ENCODE measurements at places on chromosomes 16 and 17.

DNA sequence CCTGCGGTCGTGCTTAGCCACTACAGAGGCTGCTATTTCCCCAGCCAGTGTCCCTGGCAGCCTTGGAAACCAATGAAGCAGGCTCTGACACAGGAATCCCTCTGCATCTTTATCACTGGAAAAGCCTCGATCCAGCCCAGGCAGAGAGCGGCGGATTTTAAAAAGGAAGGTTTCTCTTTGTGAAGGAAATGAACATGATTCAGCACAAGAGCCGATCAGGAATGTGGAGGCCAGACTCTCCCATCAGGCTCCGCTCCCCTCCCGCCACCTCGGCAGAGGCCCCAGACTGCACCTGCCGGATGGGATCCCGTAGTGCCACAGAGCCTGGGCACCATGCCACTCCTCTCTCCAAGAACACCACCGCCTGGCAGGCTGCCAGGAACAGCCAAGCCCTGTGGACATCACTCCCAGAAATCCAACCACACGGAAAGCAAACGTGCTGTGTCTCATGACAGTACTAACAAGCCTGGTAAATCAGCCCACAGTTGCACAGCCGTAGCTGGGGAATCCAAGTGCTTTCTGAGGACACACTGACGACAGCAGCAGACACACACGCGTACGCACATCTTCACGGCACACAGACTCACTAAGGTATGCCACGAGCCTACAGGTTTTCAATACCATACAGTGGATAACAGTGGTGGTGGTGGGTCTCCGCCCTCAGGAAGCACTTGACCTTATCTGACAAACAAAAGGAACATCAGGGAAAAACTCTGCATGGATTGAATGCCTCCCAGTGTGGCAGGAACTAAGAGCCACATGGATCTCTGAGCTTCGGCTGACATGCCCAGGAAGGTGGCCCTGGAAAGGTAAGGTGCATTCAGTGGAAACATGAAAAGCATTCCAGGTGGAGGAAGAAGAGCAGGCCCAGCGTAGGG lies 5.4 kb downstream of the LRRC75A start:
- DNase-seq: peak; percentile 12

DNA sequence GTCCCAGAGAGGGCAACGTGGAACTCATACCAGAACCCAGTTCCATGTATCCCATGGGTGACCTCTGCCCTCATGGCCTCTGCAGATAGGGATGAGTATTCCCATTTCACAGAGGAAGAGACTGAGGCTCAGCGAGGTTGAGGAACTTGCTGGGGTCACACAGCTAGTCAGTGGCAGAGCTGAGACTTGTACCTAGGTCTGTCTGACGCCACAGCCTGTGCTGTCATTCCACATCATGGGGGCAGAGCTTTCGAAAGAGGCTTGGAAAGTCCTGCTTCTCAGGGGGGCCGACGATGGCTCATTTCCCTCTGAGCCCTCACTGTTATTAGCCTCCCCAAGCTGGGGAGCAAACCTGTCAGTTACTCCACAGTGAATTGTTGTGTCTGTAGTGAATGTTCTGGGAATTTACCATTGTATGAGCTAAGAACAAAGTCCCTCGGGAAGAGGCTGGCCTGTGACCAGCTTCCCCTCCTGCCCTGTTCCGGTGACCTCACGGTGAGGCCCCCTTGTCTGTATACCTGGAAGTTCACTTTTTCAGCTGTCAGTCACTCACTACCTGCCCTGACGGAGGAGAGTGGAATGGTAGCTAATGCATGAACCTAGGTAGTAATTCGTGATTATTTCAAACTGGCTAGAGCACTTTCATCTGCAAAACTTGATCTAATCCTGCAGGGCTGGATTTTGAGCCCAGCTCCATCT lies 8.9 kb downstream of the METTL22 start:
- DNase-seq: no peak

DNA sequence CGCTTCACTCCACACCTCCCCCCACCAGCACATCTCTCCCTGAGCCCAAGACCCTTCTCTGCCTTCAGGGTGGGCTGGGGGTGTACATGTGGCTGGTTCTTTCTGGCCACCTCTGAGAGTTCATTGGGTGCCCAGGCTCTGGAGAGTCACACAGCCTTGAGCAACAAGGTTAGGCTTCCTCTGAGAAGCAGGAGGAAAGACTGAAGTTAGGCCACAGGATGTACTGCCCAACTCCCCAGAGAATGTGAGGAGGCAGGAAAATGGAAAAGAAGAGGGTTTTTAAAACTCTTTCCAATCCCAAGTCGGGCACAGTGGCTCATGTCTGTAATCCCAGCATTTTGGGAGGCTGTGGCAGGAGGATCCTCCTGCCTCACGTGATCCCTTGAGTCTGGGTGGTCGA lies 7.3 kb downstream of the PCGF2 start:
- no peak for DNase-seq

DNA sequence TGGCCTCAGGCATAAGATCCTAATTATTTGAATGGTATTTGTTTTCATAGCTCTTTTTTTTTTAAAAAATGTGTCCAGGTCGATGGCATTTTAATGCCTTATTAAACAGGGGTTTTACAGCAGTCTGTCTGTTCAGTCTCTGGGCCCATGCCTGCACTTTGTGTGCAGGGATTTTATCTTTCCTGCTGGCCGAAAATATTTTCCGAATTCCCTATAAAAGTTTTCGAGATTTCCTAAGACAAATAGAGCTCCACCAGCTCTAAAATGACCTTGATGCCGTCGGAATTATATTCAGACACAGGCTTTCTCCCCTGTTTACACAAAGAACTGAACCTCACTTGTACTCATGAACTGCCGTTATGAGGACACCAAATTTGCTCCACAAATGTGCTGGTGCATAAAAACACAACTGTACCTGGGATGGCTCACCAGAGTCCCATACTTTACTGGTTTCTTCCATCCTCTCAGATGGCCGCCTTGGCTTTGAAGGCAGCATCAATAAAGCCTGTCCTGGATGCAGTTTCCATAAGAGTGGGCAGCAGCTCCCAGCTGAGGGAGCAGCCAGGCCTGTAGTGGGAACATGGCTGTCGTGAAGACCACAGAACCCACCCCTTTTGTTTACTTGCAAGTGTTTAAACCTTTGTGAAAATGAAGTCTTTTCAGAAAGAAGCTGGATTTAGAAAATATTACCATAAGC lies 44.9 kb downstream of the TBX4 start:
- no peak for DNase-seq

DNA sequence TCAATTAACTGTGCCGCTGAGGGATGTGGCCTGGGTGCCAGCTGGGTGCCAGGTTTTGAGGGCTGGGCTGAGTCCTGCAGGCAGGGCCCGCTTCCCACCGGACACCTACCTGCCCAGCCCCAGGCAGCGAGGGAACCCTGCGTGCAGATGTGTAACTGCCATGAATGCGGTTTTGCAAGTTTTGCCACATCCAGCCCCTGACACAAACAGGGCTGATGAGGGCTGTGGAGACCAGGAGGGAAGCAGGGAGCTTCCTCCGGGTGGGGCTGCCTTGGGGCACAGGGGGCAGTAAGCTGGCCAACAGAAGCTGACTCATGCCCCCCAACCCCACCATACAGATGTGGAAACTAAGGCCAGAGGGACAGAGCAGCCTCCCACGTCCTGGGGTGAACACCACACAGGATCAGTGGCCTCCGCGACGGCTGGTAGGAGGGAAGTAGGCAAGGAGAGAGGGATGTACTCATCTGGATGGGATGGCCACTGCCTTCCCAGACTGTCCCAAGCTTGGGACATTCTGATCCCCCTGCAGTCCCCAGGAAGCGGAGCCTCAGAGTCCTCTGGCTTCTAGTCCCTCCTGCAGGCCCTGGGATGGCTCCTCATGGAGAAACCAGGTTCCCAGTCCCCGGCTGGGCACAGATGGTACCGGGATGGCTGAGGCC lies 1.6 kb downstream of the UBALD1 start:
- no peak for DNase-seq

All from fibroblast of the conjunctiva (primary cell).